ENCODE measurements at places on chromosomes 2 and 18.

DNA sequence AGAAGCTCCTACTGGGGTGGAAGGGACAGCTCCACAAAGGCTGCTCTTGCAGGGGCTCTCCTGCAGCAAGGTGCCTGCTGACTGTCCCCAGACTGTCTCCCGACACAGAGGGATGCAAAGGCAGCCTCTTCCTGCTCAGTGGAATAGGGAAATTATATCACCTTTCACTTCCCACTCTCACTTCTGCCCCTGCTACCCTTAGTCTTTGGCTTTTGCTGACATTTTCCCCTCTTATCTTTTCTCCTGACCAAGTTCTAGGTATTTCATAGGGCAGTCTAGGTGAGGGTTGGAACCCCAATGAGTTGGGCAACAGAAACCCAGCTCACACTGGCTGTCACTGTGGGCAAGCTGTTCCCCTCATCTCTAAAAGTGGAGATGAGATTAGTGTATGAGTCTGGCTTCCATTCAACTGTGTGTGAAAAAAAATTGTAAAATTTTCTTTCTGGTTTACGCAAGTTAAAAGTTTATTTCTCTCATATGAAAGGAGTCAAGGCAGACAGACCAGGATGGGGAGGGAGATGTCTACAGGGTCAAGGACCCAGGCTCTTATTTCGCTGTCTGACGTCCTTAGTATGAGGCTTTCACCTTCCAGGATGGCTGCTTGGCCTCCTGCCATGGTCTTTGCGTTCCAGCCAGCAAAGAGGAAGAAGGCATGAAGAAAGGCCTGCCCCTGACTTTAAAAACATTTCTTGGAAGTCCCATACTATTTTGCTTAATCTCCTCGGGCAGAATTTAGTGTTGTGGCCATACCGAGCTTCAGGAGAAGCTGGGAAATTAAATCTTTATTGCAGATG is 7.5 kb upstream of the MOCOS start:
- peak; percentile 81 for DNase-seq

- peak; percentile 87 for DNase-seq
Observed at GRCh38 chr2:150410809-150411208, 76.7 kb downstream of the RND3 start.

GRCh38 chr2:57759822-57760300 is 286.7 kb upstream of the VRK2 start:
- DNase-seq, result peak; percentile 78

DNA sequence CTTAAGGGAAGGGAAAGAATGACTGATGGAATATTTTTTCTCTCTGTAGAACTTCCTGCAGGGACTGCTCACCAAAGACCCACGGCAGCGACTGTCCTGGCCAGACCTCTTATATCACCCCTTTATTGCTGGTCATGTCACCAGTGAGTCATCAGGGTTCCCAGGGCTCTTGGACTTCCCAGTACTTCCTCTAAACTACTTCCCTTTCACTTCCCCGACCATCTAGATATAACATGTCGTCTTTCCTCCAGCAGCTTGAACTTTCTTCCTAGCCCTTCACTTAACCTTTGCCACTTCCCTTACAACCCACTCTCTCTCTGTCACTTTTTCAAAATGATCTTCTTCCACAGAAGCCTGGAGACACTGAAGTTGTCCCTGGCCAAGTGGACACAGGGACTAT is 7.2 kb downstream of the STK36 start:
- DNase-seq, result no peak

DNA sequence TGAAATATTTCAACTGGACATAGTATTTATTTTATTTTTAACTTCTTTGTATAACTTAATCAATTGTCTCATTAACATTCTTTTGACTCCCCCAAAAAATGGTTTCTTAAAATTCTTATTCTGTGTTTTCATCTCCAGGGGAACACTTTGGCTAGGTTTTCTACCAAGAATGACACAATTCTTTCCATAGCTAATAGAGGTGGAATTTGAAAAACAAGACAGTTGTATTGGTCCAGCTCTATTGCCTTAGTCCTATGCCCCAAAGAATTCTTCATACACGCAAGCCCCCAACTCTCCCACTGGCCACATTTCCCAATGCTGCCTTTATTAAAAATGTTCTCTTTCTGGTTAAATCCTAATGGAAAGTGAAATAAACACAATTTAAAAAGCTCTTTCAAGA is 104.7 kb upstream of the PKDCC start:
- DNase-seq, result no peak

DNA sequence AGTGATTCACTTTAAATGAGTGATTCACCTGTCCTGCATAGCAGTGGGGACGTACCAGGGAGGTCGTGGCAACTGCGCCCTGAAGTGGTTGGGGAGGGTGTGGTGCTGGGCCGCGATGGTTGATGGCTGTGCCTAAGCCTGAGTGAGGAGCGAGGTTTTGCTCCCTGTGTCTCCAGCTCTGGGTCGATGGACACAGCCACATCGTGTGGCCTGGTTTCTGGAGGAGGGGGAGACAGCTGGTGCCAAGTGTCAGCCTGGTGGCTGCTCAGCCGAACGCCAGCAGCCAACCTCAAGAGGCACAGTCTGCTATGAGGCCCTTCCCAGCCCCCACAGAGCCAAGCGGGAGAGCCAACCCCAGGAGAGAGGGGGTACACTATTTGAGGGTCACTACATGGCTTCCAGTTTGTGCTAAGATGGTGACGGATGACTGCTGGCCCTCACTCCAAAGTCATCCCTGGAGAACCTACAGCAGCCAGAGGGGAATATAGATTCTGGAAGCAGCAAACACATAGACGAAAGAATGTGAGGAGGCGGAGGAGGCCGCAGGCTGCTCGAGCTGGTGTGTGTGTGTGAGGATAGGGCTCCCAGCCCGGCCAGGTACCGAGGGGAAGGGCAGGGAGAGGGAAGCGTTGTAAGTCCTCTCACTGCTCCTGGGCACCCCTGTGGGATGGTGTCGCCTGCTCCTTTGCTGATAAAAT is 58.6 kb upstream of the OTOF start:
- DNase-seq, result no peak

DNA sequence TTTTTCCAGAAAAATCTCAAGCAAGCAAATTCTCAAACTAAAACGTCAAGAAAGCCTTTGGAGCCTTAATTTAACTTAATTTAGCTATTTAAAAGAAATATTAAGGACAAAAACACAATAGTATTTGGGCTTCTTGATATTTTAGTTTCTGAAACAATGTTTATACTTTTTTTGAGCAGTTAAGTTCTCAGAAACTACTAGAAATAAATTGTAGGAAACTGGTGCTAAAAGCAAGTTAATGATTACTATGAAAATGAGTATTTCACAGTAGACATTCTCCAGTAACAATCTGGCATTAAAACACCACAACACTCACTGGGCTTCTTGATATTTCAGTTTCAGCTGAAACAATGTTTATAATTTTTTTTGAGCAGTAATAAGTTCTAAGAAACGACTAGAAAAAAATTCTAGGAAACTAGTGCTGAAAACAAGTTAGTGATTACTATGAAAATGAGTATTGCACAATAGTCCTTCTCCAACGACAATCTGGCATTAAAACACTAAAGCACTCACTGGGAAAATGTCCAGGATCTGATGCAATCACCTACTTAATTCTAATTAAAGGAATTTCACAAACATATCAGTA is 45.1 kb downstream of the TRAK2 start:
- peak; percentile 90 for DNase-seq

- DNase-seq, result peak; percentile 8
Observed at GRCh38 chr2:3493615-3494007, 25.7 kb downstream of the ADI1 start.

DNA sequence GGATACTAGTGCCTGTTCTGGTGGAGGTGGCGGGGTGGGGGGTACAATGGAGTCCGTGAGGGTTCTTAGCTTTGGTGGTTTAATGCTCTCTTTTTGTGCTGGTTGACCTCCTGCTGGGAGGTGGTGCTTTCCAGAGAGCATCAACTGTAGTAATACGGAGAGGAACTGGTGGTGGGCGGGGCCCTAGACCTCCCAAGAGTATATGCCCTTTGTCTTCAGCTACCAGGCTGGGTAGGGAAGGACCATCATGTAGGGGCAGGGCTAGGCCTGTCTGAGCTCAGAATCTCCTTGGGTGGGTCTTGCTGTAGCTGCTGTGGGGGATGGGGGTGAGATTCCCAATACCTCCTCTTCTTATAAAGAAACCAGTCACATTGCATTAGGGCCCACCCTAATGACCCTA is 27.1 kb downstream of the CAMKMT start:
- no peak for DNase-seq

- DNase-seq, result no peak
Observed at GRCh38 chr2:221640686-221641085, 68.6 kb upstream of the EPHA4 start.

DNA sequence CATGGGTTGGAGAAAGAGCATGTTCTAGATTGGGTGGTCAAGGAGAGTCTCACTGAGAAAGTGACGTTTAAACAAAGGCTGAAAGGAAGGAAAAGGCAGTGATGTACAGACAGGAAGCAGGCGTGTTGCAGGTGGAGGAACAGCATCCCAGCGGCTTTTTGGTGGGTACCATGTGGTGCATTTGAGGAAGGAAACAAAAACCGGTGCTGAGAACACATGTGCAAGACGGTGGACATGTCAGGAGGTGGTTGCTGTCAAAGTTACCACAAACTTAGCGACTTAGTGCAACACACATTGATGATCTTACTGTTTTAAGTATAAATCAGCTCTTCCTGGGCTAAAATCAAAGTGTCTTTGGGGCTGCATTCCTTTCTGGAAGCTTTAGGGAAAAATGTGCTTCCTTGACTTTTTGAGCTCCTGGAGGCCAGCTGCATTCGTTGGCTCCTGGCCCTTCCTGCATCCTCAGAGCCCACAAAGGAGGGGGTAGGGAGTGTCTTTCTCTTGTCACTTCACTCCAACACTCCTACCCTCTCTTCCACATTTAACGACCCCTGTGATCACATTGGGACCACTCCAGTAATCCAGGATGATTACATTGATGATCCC is 380.6 kb downstream of the FBXO15 start:
- DNase-seq, result peak; percentile 53

- no peak for DNase-seq
Observed at GRCh38 chr2:118967124-118967880, 25.3 kb downstream of the MARCO start.

GRCh38 chr2:157160111-157160510 is 97.4 kb upstream of the GALNT5 start:
- no peak for DNase-seq

GRCh38 chr2:232697807-232698110 is 628 bp downstream of the GIGYF2 start:
- DNase-seq, result no peak

- no peak for DNase-seq
Observed at GRCh38 chr18:53990485-53990884, 234.0 kb downstream of the MBD2 start.

DNA sequence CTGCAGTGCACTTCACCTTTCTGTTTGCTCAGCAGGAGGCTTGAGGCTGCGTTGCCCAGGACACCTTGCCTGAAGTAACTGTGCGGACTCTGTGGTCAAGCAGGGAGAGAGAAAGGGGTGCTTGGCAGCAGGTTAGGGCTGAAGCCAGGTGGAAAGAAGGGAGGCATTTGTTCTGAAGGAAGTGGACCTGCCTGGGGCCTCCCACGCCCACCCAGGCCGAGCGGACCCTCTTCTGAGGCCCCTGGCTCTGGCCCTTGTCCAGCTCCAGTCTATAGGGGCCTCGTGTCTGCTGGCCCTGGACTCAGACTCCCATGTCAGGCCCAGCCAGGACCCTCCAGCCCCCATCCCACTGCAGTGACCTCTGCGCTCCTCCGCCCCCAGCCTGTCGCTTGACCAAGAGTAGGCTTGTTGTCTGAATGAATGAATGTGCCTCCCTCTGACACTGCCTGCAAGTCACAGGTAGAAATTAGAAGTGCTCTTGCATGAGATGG is 2.5 kb downstream of the SNED1 start:
- no peak for DNase-seq

DNA sequence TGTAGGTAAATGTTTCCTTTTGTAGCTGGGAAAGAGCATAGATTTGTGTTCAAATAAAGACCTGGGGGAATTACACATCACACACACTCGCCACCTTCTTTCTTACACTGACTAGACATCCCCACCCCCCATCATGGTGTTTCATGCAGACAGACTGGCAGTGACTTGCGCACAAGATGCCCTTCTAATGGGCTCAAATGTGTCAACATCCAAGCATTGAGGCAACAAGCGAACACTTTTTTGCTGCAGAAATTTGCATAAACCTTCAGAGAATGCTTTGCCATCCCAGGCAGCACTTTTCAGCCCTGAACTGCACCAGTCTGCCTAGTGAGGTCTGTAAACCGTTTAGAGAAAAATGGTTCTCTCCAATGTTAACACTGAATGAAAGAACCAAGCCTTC is 4.5 kb downstream of the HOXD8 start:
- peak; percentile 24 for DNase-seq

GRCh38 chr2:83072767-83073166 is 1386.3 kb downstream of the SUCLG1 start:
- no peak for DNase-seq

GRCh38 chr2:8598295-8599165 is 83.3 kb upstream of the ID2 start:
- peak; percentile 95 for DNase-seq

DNA sequence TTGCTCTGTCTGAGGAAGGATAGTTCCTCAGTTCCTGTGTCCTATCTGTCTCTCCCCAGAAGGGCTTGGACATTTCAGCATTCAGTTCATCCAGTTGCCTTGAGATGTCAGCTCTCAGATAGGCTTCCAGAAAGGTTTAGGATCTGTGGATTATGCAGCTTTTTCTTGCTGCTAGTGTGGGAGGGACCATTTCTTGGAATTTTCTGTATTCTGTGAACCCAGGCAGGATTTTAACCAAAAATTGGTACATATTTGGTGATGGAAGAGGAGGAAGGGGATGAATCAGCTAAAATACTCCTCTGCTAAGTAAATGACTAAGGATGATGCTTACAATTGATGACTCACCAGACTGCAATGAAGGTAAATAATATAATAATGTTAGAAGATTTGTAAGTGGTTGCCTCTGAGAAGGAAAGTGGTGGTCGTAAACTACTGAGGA is 58.6 kb upstream of the DOCK10 start:
- peak; percentile 98 for DNase-seq

DNA sequence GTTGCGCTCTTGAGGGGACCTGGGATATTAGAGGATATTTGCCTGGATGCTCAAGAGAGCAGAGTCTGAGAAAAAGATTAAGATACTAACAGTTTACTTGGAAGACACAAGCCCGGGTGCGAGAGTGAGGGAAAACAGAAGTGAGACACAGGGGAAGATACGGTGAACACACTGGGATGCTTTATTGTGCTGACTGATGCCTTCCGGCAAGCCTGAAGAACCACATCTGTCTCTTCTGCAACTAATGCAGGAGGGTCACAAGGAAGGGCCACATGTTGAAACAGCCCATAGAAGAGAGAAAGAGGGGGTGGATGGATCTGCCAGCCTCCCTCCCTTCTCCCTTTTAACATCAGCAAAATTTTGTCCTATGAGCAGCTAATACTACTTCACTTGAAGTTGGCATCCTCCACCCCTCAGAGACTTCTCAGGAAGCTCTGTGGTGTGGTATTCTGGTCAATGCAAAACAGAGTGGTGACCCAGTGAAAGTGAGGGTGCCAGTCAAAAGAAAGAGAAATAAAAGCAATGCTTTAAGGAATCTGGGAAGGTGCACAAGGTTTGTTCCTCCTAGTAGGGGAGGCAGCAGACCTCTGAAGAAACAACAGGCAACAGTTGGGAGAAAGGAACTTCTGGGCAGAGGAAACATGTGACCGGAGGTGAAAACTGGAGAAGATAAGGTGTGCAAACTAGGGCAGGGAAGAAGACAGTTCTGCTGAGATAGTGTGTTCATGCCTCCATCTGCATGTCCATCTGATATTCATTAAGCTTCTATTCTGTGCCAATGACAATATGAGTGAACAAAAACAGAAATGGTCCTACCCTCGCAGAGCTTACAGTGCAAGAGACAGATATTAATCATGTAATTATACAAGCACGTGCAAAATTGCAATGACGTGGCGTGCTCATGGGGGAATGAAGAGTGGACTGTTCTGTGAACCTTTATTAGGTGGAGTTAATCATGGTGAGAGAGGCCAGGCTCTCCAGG is 107.1 kb downstream of the LYPD6B start:
- DNase-seq, result peak; percentile 71

GRCh38 chr2:173048897-173049661 is 26.6 kb upstream of the MAP3K20 start:
- DNase-seq, result peak; percentile 98
